ENCODE measurements at places on chromosomes 3 and 15. TPM values are rescaled to one million over a fixed set of nuclear protein-coding genes. Genes with fewer than 3 reads are reported as not detected.

Gene ZKSCAN7
- total RNA-seq: 21.0 TPM

DNA sequence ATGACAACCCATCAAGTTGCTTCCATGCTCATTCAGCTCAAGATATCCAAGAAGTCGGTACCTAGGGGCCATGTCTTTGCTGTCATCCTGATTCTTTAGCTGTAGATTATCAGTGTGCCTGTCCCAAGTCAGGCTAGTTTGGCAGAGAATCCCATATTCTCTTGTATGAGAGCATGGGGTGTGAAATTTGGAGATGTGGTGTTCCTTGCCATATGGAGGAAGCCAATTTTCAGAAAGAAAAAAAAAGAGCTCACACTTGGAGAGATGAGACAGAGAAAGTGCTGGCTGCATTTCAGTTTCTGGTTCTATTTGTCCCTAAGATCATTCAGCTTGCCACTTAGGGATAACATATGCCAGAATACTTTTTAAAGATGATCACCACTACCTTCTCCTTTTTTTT, 52.3 kb upstream of the SLC4A7 start:
- no peak for DNase-seq

Gene PLA2G4E
- not detected for total RNA-seq

Gene SNRPA1
- total RNA-seq: 132 TPM

GRCh38 chr15:92636908-92637481, 18.6 kb downstream of the FAM174B start:
- no peak for DNase-seq
